ENCODE measurements at places on chromosomes 6 and 20.

DNA sequence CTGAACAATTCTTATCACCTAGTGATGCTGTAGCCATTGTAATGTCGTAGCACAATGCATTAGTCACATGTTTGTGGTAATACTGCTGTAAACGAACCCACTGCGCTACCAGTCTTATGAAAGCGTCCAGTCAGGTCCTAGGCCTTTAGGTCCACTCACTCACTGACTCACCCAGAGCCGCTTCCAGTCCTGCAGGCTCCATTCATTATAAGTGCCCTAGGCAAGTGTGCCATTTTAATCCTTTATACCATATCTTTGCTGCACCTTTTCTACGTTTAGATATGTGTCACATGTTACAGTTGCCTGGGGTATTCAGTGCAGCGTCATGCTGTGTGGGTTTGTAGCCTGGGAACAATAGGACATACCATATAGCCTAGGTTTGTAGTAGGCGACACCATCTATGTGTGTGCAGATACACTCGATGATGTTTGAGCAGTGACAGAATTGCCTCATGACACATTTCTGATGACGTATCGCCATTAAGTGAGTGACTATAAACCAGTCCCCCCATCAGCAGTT is 15.4 kb downstream of the IGF2R start:
- DNase-seq = no peak

DNA sequence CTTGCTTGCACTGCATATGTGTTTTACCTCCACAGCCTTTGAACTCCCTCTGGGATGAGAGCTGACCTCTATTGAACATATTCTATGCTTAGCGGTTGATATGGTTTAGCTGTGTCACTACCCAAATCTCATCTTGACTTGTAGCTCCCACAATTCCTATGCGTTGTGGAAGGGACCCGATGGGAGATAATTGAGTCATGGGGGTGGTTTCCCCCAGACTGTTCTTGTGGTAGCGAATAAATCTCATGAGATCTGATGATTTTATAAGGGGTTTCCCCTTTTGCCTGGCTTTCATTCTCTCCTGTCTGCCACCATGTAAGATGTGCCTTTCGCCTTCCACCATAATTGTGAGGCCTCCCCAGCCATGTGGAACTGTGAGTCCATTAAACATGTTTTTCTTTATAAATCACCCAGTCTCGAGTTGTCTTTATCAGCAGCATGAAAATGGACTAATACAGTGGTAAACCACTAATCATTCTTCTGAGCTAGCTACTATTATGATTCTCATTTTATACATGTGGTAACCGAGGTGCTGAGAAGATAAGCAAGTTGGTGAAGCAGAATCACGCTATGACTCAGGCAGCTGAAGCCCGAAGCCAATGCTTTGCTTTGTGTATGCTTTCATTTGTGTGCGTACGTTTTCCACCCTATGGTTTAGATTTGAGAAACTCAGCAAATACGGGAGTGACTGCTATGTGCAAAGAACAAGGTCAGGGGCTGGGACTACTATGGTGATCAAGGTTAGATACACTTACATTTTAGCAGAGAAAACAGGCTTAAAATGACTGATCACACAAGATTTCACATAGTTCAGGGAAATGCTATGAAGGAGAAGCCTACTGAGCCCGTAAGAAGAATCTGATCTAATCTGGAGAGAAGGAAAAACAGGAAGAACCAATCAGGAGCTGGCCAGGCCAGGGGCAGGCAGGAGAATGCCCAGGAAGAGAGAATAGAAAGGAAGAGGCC is 363.5 kb downstream of the ESR1 start:
- DNase-seq = peak; percentile 70

DNA sequence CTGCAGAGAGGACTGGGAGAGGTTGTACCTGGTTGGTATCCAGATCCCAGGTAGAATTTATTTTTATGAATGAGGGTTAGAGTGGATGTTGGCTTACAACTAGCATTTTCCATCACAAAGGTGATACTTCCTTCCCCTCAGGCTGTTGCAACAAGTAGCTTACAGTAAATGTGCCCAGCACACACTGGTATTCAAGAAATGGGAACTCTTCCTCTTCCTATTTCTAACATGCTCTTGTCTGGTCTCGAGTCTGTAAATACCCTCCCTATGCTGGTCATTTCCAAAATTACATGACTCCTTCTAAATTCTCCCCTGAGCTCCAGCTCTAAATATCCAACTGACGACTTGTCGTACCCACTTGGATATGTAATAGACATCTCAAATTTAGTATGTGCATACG is 90.1 kb upstream of the FOXC1 start:
- no peak for DNase-seq

DNA sequence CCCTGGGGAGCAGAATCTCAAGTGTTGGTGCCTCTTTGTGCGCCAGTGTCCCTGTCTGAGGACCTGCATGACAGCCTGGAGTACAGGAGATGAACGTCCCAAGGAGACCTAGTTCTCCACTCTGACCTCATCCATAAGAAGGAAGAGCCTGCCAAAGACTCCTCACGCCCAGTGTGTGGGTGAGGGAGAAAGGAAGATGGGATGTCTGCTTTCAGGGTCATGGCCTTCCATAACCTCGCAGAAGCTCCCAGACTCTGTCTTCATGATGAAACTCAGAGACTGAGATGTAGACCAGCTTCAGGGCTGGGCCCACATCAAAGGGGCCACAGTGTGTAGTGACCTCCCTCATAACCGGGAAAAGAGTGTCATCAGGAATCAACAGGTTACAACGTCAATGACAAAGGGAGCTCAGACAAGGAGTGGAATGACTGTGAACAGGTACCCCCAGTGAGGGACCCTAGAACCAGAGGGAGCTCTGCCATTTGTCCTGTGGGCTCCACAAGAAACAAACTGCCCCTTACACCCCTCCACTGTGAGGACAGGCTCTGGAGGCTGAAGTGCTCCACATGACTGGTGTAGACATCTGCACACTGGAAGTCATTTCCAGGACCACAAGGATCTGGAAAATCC is 8.1 kb downstream of the HLA-DQB1 start:
- no peak for DNase-seq

DNA sequence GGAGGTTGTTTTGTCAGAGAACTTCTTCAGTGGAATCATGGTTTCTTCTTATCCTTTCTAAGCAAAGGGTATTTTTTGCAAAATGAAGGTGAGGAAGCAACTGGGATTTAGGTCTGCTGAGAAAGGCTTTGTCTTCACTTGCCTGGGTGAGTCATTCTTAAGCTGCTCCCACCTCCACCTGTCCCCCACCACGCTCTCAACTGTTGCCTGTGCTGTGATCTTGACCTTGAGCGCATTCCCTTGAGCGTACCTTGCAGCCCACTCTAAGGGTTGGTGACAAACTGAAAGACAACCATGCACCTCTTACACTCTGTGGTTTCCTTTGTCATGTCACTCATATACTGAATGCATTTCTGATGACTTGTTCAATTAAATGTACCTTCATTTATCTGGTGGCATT is 641.1 kb downstream of the RNF144B start:
- DNase-seq = no peak

GRCh38 chr6:296151-297122 is 4.2 kb downstream of the DUSP22 start:
- DNase-seq = no peak

GRCh38 chr20:11901127-11901526 is 16.6 kb upstream of the BTBD3 start:
- DNase-seq = no peak

GRCh38 chr6:17281100-17281496 is at the start of gene RBM24:
Gene RBM24 (plus strand): TSS chr6:17281361. CDS start chr6:17281582, 221 bp downstream.
- DNase-seq = peak; percentile 30

- DNase-seq = no peak
Observed at GRCh38 chr6:30075790-30076732, 492 bp upstream of the RNF39 start.

- DNase-seq = no peak
Observed at GRCh38 chr20:25314497-25315417, 66.9 kb downstream of the PYGB start.

GRCh38 chr20:3353646-3354045 is 53.8 kb downstream of the DNAAF9 start:
- no peak for DNase-seq

DNA sequence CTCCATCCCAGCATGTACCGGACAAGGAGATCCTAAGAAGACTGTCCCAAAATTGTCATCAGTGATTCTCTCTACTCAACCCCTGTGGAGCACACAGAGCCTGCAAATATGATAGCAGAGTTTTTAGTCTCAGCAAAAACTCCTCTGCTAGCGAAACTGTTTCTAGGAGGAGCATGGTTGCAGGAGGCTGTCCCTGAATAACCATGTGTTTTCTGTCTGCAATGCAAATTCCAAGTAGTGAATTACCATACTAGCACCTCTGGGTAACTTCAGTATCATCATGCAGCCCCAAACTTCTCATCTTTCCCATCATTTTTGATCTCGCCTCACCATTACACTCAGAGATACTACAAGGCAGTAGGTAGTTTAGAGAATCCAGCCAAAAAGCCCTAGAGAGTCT is 24.8 kb upstream of the WFDC12 start:
- DNase-seq = no peak

DNA sequence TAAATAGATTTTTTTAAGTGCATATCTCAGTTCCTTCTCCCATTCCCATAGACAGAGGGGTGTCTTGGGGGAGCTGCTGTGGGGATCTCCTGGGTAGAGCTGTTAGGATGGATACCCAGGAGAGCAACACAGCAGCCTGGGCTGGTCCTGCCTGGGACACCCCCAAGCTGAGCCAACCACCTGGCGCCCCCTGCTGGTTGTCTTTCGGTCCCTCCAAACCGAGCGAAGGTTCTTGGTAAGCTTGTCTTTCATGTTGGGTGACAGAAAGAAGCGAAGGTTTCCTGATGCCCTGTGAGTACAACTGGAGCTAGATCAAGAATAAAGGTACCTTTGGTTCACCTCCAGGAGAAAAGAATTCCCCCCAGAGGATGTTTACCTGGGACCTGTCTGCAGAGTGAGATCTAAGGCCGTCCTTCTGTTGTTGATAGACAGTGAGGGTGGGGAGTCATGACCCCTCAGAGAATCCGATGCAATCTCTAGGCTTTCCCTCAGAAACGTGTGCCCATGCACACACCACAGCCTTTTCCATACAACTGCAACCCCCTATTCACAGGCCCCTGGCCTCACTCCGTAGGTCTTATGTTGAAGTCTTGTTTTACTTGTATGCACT is 50.8 kb downstream of the SNX9 start:
- DNase-seq = peak; percentile 93

DNA sequence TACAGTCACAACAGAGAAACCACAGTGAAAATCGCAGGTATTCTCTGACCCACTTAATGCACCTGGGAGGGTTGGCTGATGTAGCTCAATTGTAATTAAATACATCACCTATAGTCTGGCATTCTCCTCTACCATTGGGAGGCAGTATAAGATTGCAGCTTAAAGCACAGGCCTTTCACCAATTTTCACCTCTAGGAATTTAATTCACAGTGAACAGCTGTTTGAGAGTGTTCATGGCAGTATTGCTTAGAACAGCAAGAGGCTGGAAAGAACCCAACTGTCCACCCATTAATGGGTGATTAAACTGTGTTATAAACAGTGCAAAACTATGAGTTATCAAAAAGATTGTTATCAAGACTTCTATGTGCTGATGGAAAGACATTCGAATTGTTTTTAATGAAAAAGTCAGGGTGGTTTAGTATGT is 2.0 kb downstream of the EDEM2 start:
- no peak for DNase-seq

DNA sequence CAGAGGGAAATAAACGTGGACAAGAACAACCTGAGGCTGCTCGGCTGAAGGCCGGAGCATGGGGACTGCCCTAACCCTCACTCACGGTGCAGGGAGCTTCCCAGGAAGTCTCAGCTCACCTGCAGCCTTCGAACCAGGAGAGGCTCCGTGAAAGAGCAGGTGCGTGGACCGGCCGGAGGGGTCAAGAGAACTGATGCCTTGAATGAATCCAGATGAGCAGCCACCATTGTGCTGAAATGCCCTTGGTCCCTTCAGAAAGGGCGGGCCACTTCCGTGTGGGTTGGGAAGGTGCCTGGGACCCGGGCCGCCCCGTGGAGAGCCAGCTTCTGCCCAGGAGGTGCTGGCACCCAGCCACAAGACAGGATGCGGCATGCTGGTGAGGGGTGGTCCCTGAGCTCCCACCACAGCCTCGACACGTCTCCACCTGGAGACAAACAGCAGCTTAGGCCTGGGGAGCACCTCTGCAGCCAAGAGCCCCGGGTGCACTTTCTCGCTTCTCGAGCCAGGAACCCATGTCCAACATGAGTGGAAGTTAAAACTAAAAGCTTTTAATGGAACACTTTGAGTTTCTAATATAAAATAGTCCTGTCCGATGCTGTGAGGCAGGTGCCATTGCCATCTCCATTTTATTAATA is 83.5 kb downstream of the TTLL2 start:
- no peak for DNase-seq

GRCh38 chr6:23526526-23526925 is 599.5 kb upstream of the NRSN1 start:
- no peak for DNase-seq

DNA sequence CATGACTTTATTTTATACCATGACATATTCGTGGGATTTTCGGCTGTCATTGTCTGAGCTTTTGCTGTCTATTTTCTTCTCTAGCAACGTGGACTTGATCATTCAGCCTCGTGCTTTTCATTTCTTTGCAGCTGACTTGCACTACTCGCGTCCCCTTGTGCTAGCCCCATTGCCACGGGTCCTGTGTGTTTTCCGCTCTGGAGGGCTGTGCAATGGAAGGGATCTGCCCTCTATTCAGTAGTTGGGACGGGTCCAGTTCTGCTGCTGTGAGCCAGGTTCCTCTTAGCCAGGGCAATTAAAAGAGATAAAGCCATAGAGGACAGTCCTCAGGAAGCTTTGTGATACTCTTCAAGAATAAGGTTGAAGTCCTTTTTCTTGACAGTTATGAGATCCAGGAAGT is 17.6 kb downstream of the NEDD9 start:
- no peak for DNase-seq

GRCh38 chr20:2606507-2607006 is 45.9 kb upstream of the NOP56 start:
- DNase-seq = no peak

DNA sequence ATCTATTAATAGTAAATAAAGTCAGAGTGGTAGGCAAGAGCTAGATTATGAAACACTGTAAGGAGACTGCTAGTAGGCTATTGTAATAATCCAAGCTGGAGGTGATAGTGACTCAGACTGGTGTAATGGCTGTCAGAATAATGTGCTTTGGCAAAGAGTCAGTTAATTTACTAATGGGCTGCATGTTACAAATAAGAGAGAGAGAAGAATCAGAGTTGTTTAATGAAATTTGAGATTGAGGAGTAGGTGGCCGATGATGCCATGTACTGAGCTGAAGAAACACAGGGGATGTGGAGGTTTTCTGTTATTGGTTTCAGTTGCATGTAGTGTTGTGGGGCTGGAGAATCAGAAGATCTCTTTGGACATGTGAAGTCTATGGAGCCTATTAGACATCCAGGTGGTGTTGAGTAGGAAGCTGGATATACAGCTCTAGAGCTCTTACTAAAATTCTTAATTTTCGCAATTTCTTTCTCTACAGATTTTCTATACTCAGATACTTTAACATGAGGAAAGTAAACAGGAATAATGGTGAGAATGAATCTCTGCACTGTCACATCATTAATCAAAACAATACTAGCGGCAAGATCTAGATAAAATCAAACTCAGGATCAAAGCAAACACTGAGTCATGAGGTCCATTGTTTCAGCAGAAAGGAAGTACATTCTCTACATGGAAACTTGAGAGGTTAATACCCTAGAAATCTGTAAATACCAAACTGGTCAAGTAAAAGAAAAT is 167.7 kb downstream of the SIM1 start:
- DNase-seq = no peak

All from stimulated activated CD4-positive, alpha-beta T cell treated with anti-CD3 and anti-CD28 coated beads, Interleukin-2, amount 100 ng/mL, for 24 hours (primary cell).